NCI-H1417 (cell line): ENCODE measurements at places on chromosomes 16 and 17.

- no peak for DNase-seq
Measured at GRCh38 chr16:87447323-87447722, 45.5 kb downstream of the ZCCHC14 start.

- DNase-seq = no peak
Measured at GRCh38 chr16:20940871-20941635, 40.5 kb downstream of the LYRM1 start.

GRCh38 chr16:70697594-70698170 is 11.8 kb upstream of the MTSS2 start:
- DNase-seq = no peak

GRCh38 chr16:23152386-23153178 is 3.3 kb upstream of the USP31 start:
- no peak for DNase-seq

- peak; percentile 10 for DNase-seq
Measured at GRCh38 chr17:34800661-34801060, 160.6 kb downstream of the CCT6B start.

DNA sequence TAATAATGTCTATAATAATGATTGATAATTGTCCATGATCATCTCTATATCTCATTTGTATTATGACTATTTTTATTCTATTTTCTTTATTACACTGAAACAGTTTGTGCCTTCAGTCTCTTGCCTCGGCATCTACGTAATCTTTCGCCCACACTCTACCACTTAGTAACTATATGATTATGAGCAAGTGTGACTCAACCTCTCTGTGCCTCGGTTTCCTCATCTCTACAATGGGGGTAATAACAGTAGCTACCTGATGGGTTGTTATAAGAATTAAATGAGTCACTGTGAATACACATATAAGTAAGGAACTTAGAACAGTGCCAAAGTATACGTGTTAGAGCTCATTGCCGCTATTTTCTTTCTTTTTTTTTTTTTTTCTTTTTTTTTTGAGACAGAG is 3.7 kb upstream of the SLC16A11 start:
- no peak for DNase-seq

GRCh38 chr17:78412403-78412802 is 34.0 kb downstream of the PGS1 start:
- DNase-seq = peak; percentile 24

GRCh38 chr17:35801583-35802224 is 6.3 kb upstream of the MMP28 start:
- no peak for DNase-seq

DNA sequence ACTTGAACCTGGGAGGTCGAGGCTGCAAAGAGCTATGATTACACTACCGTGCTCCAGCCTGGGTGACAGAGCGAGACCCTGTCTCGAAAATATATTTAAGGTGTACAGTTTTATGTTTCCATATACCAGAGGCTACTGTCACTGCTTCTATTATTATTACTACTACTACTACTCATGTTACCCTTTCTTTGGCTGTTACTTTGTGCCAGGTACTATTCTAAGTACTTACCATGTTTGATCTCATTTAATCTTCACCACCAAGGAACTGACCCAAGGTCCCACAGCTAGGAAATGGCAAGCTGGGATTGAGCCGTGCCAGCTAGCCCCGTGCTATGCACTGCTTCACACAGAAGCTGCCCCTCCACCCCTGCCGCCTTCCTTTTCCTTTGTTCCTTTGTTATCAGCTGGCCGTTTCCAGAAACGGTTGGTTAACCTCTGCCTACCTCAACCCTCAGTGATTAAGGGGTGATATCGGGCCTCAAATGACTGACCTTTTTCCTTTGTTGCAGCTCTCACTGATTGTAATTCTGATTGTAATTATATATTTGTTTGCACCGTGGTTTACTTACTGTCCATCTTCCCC is 78.4 kb downstream of the ABCC1 start:
- no peak for DNase-seq

GRCh38 chr16:54454616-54455015 is 168.0 kb upstream of the IRX3 start:
- no peak for DNase-seq

DNA sequence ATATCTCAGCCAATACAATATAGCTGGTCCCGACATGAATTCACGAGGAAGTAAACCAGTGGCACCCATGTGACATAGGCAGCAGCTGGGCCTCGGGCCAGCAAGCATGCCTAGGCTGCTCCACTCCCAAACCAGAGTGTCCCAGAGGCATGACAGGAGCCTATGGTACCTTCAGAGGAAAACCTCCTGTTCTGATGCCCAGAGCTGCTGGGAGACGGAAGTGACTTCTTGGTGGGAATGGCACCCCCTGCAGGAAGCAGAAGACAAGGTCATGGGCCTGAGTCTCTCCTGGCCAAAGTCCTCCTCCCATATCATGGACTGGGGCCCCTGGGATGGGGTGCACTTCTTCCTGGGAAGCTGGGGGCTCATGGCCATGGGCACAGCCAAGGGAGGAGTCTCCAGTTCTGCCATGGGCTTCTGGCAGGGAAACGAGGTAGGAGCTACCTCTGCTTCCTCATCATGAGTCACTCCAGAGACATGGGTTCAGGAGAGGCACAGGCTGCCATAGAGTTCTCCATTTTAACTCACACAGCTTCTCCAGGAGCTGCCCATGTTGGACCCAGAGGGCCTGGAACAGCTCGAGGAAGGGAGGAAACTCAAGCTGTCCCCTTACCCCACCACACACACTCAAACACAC is 13.4 kb downstream of the FBF1 start:
- DNase-seq = peak; percentile 46

- no peak for DNase-seq
Measured at GRCh38 chr16:22029632-22030031, 21.7 kb downstream of the MOSMO start.

DNA sequence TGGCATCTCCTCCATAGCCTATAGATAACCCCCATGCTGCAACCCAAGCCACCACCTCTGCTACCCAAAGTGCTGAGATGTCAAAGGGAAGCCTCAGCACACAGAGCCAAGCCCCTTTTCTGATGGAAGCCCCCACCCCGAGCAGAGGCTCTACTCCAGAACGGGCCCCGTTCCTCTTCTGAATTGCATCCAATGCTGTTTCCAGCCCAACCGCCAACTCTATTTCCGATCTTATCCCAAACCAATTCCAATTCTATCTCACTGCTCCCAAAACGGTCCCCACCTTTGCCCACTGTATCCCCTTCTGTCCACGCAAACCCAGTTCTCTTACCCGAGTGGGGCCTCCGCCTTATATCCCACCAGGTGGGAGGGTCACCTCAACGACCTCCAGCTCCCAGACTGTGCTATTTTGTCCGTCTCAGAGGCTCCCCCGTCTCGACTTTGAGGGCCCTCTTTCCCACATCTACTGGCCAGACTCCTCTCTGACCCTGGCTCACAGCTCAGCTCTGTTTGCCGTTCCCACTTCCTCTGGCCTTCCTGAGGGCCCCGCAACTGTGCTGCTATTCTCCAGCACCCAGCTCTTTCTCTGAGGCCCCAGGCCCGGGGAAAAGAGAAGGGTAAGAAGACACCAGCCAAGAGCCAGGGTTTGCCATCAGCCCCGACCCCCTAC is 487 bp downstream of the SRL start:
- DNase-seq = no peak

GRCh38 chr17:37255432-37255831 is 120.4 kb upstream of the C17orf78 start:
- DNase-seq = no peak

- DNase-seq = no peak
Measured at GRCh38 chr17:30513346-30513745, 36.1 kb downstream of the GOSR1 start.

- no peak for DNase-seq
Measured at GRCh38 chr16:14111713-14112538, 40.8 kb downstream of the MRTFB start.

- no peak for DNase-seq
Measured at GRCh38 chr17:78376161-78376560, 2.3 kb upstream of the PGS1 start.

DNA sequence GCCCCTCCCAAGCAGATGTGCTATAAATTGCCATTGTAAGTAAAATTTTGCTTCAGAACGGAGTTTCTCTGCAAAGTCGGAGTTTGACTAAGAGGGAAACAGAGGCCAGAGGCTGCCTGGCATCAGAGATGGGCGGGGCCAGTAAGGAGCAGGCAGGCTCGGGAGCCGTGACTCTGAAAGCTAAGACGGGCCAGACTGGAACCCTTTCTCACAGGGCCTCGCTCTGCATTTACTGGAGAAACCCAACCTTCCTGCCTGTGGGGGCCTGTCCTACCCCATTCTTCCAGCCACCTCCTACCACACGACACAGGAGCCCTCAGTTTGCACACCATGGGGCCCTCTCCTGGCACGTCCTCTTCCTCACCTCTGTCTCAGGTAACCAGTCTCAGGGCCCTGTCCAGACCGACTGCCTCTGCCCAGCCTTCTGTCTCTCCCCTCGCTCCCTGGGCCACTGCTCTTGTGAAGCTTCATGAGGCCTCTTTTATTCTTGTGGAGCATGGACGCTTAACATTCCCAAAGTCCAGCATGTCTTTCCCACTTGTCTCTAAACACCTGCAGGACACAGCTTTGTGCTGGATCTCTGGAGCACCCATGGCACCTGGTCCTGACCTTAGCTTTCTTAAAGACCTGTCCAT is 48.4 kb upstream of the ACSF3 start:
- no peak for DNase-seq

GRCh38 chr17:72097144-72097543 is 23.7 kb upstream of the SOX9 start:
- DNase-seq = no peak

GRCh38 chr16:56614549-56614991 is 6.2 kb downstream of the MT2A start:
- DNase-seq = no peak
